T1000 (cell line): ENCODE measurements at places on chromosomes 1 and 21.

GRCh38 chr21:26674323-26674722, 101.2 kb upstream of the CYYR1 start:
- DNase-seq: no peak

DNA sequence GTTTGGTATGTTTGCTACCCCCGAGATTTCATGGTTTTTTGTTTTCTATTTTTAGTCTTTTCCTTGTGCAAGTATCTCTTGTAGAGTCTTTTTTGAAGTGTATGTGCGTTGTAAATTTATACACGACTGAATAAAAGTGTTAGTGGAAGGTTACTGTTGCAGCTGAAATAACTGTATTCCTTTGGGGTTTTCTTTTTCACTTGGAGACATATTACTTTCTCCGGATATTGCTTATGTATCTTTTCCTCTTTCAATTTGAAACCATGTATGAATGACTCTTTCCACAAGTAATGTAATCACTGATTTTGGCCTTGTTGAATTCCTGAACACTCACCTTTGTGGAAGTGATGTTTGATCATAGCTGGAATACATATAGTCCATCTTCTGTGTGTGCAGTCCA, 956 bp downstream of the URB2 start:
- DNase-seq: no peak

- no peak for DNase-seq
Measured at GRCh38 chr1:240965581-240966091, 353.7 kb upstream of the GREM2 start.

DNA sequence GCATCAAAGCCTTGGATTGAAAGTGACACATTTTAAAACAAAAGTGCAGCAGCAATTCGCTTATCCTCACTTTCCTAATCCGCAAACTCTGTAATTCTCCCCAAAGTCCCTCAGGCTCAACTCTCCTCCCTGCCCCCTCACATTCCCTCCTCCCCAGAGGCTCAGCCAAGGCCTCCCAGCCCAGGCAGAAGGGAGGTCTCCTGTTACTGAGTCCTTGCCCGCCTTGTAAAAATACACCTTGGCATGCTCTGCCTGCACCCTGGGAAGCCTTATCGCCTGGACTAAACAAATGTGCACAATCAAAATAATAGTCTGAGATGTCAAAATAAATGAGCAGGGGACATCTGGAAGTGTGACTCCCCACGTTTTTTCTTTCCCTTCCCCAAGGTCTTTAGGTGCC, 109.7 kb downstream of the PLXNA2 start:
- DNase-seq: no peak

- no peak for DNase-seq
Measured at GRCh38 chr1:92419642-92420041, 67.1 kb downstream of the GFI1 start.

DNA sequence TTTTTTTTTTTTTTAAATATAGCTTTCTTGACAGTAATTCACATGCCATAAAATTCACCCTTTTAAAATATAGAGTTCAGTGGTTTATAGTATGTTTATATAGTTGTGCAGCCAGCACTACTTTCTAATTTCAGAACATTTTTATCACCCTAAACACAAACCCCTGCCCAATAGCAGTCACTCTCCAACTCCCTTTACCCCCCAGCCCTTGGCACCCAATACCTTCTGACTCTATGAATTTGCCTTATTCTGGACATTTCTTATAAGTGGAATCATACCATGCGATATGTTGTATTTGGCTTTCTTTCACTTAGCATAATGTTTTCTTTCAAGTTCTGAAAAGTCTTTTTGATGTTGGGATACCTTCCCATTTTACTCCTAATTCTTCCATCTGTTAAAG, 42.5 kb upstream of the NEXN start:
- no peak for DNase-seq

GRCh38 chr1:171871848-171872247, 30.6 kb downstream of the DNM3 start:
- DNase-seq: no peak

GRCh38 chr1:1290238-1290731, 10.0 kb downstream of the SCNN1D start:
- peak; percentile 75 for DNase-seq

GRCh38 chr1:243495442-243496186, 239.8 kb downstream of the SDCCAG8 start:
- no peak for DNase-seq

DNA sequence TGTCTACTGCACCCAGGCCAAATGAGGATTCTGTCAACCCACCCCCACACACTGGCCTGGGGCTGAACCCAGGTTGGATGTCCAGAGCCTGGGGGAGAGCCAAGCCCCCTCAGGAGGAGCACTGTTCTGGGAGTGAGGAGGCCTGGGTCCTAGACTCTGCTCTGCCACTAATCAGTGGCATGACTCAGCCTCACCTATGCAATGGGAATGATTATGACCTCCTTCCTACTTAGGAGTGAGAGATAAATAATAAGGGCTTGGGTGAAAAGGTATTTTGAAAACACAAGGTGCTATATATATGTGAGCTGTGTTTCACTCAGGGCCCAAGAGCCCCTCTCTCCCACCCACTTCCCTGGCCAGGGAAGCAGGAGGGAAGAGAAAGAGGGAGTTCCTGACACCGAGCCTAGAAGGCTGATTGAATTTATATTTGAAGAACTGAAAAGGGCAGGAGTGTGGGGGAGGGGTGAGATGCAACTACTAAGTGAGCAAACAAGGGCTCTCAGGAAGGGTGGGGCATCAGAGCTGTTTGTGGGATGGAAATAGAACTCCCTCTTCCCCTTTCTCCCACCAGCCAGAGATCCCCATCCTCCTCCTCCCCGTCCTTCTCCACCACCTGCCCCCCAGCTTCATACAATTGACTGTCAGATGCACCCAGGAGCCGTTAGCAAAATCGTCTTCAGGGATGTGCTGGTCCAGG, 8.2 kb downstream of the IGSF9 start:
- DNase-seq: no peak

- DNase-seq: no peak
Measured at GRCh38 chr1:8970870-8971337, 25.2 kb downstream of the CA6 start.

DNA sequence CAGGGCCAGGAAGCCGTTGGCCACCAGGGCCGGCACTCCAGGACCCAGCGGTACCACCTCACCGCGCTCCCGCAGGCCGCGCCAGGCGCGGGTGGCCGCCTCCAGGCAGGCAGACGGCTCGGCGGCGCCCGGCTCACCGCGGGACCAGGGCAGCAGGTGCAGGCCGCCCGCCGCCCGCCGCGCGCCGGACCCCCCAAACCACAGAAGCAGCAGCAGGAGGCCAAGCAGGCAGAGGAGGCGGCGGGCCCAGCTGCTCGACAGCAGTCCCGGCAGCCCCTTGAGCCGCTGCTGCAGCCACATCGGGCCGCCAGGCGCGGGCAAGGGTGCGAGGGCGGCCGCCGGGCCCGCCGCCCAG, 312 bp downstream of the KIAA2013 start:
- DNase-seq: no peak

DNA sequence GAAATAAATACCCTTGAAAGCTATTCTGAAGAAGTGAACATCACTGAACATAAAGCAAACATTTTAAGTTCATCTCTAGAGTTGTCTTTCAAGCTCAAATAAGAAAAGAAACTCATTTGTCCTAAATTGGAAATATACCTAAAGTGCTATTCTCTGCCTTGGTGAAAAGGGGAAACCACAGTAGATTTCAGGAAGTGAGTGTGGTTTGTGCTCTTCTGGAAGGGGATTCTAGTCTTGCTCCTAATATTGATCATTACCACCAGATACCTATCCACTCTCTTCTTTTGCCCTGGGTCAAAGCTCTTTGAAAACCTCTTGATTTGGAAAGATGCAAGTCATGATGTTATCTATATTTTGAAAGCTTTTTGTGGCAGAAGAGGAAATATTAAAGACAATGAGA, 798.1 kb downstream of the ADGRL2 start:
- no peak for DNase-seq

DNA sequence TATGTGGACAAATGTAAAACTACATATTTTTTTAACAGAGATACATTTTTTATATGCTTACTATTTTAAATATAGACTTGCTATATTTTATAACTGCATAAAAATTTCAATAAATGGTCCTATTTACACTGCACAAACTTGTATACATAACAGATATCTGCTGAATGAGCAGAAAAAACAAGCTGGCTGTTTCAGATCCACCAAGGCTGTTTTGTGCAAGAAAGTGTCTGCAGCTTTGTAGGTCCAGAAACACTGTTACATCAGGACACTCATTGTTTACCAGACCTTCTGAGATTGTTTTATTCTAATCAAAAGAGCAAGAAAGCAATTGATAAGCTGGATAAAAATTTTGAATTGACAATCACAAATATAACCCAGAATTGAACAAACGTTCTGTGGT, 99.3 kb downstream of the NCAM2 start:
- no peak for DNase-seq

- DNase-seq: no peak
Measured at GRCh38 chr21:46269466-46269865, 15.9 kb downstream of the MCM3AP start.

DNA sequence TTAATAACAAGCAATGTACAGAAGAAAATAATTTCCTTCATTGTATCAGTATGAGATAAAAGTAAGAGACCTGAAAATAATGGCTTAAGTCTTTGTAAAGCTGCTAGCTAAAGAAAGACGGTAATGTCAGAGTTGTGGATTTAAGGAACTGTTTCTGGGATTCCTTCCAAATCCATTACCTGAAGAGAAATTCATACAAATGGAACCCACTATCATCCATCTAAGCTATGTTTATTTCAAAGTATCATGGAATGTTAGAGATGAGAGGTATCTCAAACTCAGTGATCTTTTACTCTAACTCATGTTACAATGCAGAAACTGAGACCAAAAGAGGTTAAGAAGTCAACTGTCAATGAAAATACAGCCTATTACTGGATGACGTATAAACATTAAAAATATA, 197.7 kb downstream of the DENND1B start:
- DNase-seq: no peak

DNA sequence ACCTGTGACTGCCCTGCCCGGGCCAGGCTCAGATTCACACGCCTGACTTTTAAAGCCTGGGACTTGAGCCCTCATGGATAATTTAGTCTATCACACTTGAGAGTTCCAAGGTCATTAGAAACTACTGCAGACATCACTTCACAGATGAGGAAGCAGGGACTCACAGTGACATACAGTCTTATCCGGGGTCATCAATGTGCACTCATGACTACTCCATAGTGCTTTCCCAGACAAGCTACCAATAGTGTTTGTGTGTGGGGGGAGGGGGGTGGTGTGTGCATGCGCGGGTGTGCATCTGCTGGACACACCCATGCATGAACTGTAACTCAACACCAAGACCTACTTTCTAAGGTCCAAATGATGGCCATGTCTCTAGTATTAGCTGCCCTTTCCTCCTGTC, 16.1 kb upstream of the SLC5A9 start:
- DNase-seq: no peak
